ENCODE measurements at places on chromosomes 3 and 15. TPM values are rescaled to one million over a fixed set of nuclear protein-coding genes. Genes with fewer than 3 reads are reported as not detected.

The PCSK6 gene
- 3.0 TPM for total RNA-seq

The SLC35G2 gene
- 3.0 TPM for total RNA-seq

The CHRM5 gene
- not detected for total RNA-seq

The CLDN16 gene
- not detected for total RNA-seq

The ZMYND10 gene
- total RNA-seq, result 2.6 TPM

The NECTIN3 gene
- 4.3 TPM for total RNA-seq

The HESX1 gene
- total RNA-seq, result 0.43 TPM

The SLC12A1 gene
- total RNA-seq, result not detected

The TMOD2 gene
- 7.0 TPM for total RNA-seq

The ADCY5 gene
- total RNA-seq, result not detected

The ASB14 gene
- total RNA-seq, result not detected

The CD86 gene
- 0.52 TPM for total RNA-seq
